Stimulated activated CD4-positive, alpha-beta T cell treated with anti-CD3 and anti-CD28 coated beads, Interleukin-1b, Interleukin-23, amount 100 ng/mL, for 1 hour (primary cell): ENCODE measurements at places on chromosomes 7 and 10.

- DNase-seq = no peak
These were observed 35.9 kb downstream of the HIPK2 start for GRCh38 chr7:139741789-139742344.

DNA sequence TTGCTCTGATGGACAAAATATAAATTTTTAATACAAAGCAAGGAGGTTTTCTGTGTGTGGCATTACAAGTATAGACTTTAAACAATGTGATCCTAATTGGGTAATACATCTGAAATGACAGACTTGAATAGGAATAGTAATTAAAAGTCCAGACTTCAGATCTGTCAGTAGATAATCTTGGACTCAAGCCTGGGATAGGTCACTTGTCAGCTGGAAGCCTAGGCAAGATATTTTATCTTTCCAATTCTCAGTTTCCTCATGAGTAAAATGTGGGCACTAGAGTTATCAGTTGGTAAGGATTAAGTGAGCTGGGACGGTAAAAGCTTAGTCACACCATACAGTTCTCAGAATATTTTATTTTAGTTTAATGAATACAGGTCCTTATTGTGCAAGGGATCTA is 10.4 kb upstream of the ZMYND11 start:
- DNase-seq = no peak

DNA sequence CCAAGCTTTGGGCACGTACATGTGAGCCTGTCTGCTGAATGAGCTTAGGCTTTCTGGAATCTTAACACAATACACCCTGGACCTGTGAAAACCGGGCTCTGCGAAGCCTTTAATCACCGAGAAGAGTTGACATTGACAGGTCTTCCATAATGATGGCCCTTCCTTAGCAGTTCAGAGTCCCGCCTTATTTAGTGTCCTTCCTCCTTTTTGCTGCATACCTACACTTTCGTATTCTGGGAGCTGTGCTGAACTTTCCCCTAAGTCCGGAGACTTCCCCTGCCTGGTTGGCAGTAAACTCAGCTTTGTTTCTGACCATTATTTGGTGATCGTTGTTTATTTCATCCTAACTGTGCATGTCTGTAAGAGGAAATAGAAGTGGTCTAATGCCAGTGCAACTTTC is 212.0 kb downstream of the CAMK1D start:
- DNase-seq = no peak

- DNase-seq = no peak
These were observed 26.9 kb upstream of the FIGNL1 start for GRCh38 chr7:50476953-50477625.

- DNase-seq = no peak
These were observed 186.8 kb upstream of the CXCL12 start for GRCh38 chr10:44571701-44572100.

DNA sequence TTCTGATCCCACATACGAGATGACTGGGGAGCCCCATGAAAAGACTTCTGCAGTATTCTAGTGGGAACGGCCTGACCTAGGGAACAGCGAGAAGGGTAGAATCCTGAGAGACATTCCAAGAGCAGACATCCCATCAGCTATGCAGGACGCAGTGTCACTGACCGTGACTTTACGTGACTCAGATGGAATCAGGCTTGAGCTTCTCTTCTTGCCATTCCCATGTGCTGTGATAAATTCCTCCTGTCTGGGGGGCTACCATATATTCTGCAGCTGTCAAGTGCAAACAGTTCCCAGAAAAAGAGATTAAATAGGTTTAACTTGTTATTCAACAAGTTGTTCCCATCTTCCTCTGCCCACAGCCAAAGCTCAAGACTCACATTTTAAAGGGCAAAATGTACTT is 73.1 kb upstream of the PDE1C start:
- DNase-seq = no peak

DNA sequence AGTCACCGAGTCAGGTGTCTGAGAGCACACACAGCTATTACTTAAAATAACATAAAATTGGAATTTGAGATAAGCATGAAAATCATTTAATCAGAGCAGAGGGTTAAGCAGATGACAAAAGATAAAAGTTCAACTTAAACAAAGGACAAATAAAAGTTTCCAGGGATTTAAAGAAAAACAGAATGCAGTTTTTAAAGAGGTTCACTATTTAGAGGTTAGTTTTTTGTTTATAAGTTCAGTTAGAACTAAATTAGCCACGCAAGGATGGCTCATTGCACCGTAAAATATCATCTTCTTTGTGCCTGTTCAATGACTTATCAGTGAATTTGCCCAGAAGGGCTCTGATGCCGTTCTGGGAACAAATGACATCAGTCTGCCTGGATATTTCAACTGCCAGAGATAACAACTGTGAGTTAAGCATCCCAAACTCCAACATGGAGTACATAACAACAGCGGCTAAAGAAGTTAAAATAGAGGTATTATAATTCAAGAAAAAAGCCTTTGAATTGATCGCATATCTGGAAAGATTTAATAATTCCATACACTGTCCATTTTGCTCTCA is 107.8 kb downstream of the ANK3 start:
- DNase-seq = no peak

GRCh38 chr10:1187151-1187854 is 131.1 kb downstream of the WDR37 start:
- no peak for DNase-seq

- DNase-seq = no peak
These were observed 207.3 kb downstream of the HGF start for GRCh38 chr7:81562581-81562980.

GRCh38 chr10:115918812-115919211 is 354.2 kb downstream of the GFRA1 start:
- DNase-seq = no peak

- no peak for DNase-seq
These were observed 18.5 kb downstream of the SH3PXD2A start for GRCh38 chr10:103836861-103837260.

DNA sequence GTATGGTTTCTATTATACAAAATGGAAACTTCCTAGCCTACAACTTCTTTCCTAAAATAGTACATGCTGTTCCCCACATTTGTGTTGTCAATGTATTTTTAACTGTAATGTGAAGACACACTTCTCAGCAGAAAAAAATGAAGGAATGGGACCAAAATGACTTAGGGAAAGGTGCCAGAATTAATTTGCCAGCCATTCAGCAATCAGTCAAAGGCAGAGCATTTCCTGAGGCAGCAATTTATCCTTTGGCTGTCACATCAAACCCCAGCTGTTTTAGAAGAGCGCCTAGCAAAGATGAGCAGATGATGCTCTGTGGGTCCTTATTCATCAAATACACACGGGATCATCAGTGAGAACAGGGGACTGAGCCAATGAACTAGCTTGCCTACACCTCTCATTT is 592.5 kb downstream of the KCNMA1 start:
- DNase-seq = no peak

- DNase-seq = no peak
These were observed 140.2 kb downstream of the PRKG1 start for GRCh38 chr10:51214207-51215196.

- DNase-seq = no peak
These were observed 26.5 kb downstream of the KLF6 start for GRCh38 chr10:3758491-3758970.

DNA sequence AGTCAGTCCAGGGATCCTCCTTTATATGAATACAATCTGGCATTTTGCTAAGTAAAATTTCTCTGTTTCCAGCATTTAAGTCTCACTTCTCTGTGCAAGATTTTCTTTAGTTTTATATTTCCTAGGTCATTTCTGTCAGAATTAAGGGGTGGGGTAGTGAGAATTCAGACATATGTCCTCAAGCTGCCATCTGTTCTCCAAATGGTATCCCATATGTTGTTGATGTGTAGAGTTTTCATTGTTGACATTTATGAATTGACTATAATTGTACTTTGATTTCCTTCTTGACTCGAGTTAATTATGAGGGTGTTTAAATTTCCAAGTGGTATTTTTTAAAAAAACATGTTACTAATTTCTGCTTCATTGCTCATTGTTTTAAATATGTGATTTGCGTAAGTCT is 148.8 kb downstream of the NPSR1 start:
- no peak for DNase-seq

GRCh38 chr7:44150466-44150832 is 9.3 kb upstream of the MYL7 start:
- no peak for DNase-seq

DNA sequence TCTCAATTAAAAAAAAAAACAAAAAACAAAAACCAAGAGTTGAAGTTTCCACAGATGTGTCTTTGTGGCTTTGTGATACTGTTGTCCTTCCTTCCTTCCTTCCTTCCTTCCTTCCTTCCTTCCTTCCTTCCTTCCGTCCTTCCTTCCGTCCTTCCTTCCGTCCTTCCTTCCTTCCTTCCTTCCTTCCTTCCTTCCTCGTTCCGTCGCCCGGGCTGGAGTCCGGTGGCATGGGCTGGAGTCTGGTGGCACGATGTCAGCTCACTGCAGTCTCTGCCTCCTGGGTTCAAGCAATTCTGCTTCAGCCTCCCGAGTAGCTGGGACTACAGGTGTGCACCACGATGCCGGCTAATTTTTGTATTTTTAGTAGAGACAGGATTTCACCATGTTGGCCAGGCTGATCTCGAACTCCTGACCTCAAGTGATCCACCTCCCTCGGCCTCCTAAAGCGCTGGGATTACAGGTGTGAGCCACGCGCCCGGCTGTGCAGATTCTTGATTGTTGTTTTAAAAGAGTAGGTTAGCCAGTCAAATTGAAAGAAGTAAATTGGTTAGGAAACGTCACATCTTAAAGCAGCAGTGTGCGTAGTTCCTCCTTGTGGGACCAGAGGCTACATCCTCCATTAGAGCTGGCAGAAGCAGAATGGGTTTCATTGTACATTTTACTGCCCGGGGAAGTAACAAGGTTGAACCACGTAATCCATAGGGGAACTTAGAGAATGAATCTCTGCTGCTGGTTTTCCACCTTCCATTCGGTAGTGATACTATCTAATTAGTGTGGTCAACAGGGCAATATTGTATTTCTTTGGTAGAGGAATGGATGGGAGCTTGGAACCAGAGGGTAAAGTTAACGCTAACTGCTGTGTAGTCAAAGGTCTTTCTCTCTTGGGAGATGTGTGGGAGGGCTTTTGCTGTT is 20.6 kb downstream of the DNAJB6 start:
- DNase-seq = no peak

GRCh38 chr7:123763191-123763661 is 14.4 kb upstream of the WASL start:
- DNase-seq = no peak

DNA sequence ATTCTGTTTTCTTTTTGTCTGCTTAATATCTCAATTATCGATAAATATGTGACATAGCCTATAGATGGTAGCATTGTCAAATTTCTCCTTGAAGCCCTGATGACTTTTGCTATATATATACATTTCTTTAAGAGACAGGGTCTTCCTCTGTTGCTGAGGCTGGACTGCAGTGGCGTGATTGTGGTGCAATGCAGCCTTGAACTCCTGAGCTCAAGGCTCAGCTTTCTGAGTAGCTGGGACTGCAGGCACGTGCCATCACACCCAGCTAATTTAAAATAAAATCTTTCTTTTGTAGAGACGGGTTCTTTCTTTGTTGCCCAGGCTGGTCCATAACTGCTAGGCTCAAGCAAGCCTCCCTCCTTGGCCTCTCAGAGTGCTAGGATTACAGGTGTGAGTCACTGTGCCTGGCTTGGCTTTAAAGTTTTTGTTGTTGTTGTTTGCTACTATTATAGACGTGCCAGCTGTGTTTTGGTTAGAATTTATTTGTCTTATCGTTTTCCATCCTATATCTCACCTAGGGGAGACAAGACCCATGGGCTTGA is 7.0 kb downstream of the UMAD1 start:
- DNase-seq = no peak

- DNase-seq = no peak
These were observed 67.4 kb downstream of the HHEX start for GRCh38 chr10:92757066-92757710.

- no peak for DNase-seq
These were observed 563.6 kb upstream of the SEMA3D start for GRCh38 chr7:85750454-85750949.

DNA sequence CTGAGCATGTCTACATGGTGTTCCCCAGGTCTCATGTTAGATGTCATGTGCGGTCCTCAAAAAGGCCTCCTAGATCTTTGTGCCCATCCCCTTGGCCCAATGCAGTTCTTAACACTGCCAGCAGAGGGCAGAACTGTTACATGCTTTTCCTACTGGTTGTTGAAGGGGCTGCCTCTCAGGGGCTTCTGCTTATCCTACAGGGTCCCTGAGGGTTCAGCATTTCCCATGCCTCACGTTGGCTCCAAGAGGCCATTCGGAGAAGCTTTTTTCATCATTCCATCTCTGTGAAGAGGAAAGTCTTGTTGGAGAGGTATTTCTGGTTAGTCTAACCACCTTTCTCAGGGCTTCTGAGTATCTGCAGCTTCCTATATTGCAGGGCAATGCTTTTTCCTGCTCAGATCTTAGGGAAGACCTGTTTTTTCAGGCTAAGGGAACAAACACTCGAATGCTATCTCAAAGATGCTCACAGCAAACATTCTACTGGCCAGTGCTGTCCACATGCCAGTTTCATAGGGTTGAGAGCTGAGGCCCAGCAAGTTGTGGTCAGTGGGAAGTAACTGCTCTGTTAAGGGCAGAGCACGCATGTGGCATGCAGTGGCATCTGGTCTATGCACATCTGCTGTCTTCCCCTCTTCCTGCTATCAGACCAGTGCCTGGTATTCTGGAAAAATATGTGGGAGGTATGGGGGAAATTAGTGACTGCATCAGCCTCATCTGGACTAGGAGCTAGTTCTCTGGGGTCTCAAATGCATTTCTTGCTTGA is 31.5 kb downstream of the MBL2 start:
- no peak for DNase-seq

DNA sequence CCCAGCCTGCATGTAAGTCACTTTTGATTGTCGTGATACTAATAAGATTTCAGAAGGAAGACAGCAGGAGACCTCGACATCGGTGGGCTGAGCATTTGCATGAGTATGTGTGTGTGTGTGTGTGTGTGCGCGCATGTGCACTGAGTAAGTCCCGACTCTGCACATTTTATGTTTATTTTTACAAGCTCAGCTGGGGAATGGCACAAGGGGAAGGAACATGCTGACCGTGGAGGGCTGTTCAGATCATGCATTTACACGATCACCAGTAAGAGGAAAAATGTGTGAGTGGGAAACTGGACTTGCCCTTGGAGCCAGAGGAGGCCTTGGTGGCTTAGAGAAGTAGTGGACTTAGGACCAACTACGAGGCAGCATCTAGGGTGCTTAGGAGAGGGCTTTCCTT is 41.3 kb downstream of the IL2RA start:
- DNase-seq = no peak

- no peak for DNase-seq
These were observed 37.0 kb upstream of the CCSER2 start for GRCh38 chr10:84291384-84291783.

DNA sequence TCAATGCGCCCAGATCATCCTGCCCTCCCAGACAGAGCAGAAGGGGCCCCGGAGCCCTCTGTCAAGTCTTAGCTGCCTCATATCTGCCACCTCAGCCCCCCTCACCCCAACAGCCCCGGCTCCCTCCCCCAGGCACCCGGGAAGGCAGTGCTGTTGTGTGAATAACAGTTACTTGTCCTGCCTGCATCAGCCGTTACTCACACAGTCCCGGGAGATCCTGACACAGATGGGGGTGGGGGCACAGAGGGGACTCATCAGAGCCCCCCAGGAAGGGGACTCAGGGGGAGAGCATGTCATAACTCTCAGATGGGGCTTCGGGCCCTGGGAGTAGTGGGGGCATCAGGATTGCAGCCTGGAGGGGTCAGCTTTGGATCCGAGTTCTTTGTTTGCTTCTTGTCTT is 12.4 kb upstream of the SERPINE1 start:
- DNase-seq = no peak

- no peak for DNase-seq
These were observed 50.8 kb upstream of the SLC29A3 start for GRCh38 chr10:71268247-71268691.
